ENCODE measurements at places on chromosomes 4 and X.

- DNase-seq = no peak
These were observed 114.3 kb downstream of the ELOVL6 start for GRCh38 chr4:110084154-110084553.

DNA sequence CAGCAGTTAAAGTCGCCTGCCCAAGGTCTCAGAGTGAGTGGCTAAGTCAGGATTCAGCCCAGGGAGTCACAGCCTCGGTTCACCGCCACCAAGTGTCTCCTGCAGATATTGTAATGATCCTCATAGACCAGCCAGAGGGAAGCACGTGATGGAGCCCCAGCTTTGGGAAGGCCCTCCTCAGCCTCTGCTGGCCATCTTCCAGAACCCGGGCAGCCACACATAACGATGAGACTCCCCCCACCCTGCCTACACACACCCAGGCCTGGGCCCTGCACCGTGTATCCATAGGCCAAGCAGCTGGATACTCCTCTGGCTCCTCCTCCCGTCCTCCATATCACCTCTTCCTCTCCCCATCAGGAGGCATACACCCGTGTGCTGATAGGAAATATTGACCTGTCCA lies 19.6 kb upstream of the SASH3 start:
- DNase-seq = no peak

- DNase-seq = no peak
These were observed 317.0 kb downstream of the ADGRL3 start for GRCh38 chr4:61517144-61517543.

DNA sequence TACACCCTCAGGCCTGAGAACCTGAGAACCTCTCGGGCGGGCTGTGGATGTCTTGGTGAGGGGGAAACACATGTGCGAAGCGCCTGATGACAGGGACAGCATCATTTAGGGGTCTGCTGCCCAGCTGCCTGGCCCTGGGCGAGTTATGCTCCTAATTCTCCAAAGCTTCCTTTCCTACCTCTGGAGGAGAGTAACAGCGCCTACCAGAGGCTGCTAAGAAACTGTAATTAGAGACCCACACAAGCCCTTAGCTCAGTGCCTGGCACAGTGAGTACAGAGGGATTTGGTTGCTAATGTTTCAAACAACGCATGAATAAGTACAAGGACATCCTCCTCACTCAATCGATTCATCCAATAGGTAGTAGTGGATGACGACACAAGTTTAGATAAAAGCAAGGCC lies 40.4 kb downstream of the BCOR start:
- no peak for DNase-seq

GRCh38 chrX:31266203-31267076 lies 194.6 kb upstream of the FTHL17 start:
- DNase-seq = no peak

DNA sequence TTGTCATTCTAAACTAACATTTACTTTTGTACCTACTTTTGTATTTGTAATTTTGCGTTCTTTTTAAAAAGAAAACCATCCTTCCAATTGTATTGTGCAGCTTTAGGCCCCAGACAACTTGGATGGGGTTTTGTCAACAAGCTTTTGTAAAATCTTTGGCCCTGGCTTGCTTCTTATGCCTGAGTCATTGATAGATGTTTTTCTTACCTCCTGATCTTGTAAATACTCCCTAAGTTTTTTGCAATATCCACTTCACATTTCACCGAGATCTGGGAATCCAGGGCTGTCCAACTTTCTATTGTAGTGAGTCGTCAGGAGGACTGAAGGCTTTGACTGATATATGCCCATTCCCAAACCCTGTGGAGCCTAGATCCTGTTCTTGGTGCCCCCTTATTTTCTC lies 126.9 kb upstream of the GUCY1A1 start:
- DNase-seq = no peak

GRCh38 chrX:6768881-6769280 lies 234.0 kb upstream of the VCX3A start:
- DNase-seq = no peak

DNA sequence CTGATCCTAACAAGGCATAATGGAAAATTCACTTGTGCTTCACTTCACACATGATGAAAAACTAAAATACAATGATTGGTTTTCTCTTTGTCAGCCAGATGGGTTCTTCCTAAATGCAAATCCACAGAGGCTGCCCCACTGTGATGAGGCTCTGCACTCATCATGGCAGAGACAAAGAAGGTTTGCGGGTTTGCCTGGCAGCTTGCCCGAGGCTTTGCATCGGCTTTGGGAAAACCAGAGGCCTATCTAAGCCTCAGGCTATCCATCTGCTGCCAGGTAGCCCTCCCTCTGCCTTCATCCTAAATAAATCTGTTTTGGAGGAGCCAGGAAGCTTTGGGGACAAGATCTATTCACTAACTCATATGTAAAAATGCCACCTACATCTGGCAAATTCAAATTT lies 244.2 kb downstream of the PACRGL start:
- no peak for DNase-seq

- DNase-seq = peak; percentile 59
These were observed 763 bp downstream of the GRSF1 start for GRCh38 chr4:70838666-70839588.

DNA sequence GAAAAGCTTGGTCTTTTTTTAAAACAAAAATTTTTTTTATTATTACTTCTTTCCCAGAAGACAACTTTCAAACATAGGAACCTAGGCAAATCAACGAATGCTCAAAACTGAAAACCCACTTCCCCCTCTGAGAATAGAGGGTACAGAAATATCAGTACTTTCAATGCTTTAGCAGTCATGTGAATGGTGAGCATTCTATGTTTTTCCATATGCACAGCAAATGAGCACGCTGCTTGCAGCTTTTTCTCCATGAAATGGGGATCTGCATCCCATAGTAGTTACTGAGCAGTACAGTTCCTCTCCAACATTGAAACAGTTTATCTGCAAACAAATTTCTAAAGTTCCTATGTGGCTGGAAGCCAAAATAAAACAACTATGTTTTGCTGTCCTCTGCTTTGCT lies 108.4 kb upstream of the BMP2K start:
- DNase-seq = no peak

DNA sequence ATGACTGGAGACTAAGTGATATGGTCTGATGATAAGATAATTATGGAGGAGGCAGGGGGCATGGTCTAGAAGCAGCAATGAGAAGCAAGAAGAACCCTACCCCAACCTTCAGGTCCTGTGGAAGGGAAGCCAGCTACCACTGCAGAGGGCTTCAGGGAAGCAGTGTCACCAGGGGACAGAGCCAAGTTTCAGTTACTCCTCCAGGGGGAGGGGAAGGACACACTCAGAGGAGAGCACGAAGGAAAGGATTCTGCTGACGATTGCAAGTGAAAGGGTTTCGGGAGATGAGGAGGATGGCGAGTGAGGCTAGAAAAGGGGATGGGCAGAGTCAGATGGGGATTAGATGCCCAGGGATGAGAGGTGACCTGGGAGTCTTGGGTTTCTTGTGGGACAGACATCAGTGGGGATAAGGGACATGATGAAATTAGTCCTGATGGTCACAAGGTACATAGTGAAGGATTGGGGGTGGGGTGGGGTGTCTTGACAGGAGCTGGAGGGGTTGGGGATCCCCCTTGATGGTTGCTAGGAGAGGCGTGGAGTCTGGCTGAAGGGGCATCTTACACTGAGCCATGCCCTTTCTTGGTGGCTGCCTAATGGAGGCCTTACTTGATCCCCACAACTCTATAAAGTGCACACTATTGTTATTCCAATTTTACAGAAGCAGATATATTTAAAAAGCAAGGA lies 45.4 kb downstream of the TIGD4 start:
- no peak for DNase-seq

- DNase-seq = no peak
These were observed 30.0 kb downstream of the FAM9C start for GRCh38 chrX:13014111-13015096.

DNA sequence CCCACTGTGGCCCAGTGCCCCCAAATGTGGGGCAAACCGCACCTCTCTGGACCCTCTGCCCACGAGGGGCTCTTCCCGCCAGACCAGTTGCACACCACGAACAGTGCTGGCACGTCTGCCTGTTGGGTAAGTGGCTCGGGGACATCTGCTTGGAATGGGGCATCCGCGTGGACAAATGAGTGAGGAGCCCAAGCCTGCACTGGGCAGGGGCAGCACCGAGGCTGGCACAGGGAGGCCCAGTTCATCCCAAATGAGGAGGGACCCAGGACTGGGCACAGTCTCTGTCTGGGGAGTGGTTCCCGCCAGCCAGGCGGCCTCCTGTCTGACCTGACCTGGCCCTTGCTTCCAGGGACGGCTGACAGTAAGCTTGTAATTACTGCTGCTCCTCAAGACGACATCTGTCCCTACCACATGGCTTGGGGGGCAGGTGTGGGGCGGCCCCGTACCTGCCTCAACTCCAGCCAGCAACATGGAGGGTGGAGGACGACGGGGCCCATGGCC lies 3.2 kb downstream of the SPON2 start:
- DNase-seq = no peak

DNA sequence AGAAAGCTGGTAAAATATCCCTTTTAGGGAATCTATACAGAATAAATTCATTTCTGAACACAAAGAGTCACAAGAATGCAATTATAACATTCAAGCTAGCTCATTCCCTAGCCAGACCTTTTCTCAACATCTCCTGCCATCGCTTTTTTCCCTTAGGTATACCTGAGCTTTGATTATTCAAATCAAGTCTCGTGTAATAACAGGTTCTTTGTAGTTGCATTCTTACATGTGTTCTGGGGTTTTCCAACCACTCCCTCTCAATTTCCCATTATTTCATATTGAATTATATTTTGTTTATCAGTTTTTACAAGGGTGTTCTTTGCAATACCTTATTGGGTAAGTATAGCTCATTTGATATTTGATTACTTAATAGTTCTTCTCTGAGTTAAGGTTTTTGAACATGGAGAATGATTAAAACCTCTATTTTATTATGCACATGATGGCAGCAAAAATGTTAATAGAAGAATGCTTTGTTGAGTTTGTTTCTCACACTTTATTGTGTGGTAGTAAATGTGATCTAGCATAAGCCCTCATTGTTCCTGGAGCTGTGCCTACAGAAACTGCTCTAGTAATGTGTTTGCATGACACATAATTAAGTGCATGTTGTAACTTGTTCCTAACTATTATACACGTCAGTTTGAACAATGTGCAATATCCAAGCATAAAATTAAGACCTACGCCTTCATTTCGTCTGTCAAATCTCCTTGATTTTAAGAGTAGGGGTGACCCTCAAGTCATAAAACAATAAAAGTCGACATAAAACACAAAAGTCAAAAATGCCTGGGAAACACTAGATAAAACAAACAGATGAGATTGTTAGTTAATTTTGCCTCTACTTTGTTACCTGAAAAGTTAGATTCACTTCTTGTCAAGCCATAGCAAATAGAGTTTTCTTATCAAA lies 124.0 kb upstream of the POF1B start:
- DNase-seq = no peak

DNA sequence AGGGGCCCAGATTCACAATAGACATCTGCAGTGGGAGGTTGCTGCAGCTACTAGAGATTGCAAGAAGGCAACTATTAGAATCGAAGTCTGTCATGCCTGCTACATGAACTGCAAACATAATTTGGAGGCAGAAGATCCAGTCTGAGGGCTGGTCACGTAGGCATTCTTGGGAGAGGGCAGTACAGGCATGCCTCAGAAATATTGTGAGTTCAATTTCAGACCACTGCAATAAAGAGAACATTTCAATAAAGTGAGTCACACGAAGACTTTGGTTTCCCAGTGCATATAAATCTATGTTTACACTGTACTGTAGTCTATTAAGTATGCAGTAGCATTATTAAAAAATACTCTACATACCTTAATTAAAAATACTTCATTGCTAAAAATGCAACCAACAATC lies 585.8 kb upstream of the FAT1 start:
- DNase-seq = no peak

DNA sequence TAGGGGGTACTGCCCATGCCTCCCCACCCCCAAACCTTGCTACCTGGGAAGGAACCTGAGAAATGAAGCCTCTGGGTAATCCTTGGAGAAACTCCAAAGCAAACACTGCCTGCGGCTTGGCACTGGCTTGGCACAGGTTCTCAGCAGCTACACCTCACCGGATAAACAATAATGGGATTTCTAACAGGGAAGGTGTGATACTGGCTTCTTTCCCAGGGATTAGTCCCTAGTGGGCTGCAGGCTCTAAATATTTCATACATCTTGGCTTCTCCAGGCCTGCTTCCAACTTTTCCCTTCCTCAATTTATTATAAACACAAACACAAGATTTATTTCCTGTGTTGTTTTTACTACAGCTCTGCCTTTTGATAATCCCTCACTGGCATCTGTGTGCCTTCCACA lies 12.5 kb downstream of the SEC24D start:
- DNase-seq = no peak

GRCh38 chr4:122890147-122890795 lies 32.1 kb downstream of the NUDT6 start:
- DNase-seq = no peak

GRCh38 chr4:73727685-73728084 lies 12.7 kb upstream of the CXCL8 start:
- DNase-seq = no peak

DNA sequence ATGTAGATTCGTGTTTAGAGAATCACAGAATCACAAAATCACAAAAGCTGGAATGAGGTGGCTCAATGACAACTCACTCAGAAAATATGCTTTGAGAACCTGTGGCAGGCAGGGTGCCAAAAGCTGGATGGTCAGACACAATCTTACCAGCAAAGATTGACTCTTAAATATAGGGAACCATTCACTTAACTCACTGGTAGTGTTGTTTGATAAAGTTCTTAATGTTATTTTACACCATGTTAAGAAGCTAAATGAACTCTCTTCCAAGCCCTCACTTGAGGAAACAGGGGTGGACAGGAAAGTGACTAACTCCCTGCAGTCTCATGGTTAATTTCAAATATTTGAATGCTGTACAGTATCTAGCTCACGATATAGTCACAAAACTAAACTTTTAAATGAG lies 5.7 kb upstream of the SCOC start:
- no peak for DNase-seq

GRCh38 chr4:154019811-154020210 lies 230.9 kb upstream of the SFRP2 start:
- no peak for DNase-seq

DNA sequence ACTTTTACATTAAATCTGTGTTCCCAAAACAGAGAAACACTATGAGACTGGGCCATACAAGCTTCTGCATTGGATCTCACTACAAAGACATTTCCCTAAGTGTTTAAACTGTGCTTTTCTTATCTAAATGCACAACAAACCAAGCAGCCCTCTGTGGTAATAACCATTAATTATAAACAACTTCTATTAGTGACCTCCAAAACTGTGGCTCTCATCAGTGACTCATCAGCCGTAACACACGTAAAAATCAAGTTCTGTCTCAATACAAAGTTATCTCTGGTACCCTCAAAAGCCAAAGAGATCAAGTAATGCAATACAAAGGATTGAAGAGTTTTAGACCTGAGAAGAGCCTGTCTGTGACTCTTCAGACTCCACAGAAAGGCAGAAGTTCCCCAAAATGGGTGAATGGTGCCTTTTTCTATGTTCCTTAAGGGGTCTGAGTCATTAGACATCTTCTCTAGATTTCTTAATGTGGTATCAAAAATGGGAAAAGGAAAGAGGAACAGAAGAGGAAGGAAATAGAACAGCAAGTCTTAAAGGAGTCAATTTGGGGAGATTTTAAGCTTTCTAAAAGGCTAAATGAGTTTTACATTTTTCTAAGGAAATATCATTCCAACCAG lies 189.8 kb upstream of the PPP1R2C start:
- DNase-seq = no peak

All from activated T-helper 1 cell treated with anti-CD3 and anti-CD28 coated beads, Interleukin-2, amount 50 U/mL, for 16 hours (primary cell).